WTC11 (cell line): ENCODE measurements at places on chromosomes 3 and 15.

DNA sequence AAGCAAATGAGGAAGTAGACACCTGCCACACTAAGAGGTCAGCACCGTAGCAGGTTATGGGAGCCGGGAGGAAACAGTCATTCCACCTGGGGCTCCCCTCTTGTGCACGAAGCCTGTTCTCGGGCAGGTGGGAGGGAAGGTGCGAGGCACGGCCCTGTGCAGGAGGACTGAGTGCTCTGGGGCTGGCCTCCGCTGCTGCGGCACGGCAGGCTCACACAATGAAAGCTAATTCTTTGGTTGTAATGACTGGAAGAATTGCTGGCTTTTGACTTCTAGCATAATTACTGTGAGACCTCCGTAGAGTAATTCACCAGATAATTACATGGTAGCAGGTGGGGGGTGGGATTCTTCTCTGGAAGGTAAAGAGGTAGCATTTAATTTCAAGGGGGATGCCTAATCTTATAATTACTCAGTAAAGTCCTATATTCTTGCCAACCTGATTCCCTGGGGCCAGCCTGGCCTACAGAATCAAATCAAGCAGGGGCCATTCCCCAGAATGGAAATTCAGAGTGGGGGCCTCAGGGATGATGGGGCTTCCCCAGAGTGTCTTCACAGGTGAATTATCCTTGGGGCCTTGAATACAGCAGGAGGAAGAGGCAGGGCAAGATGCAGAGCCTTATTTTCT lies 129.1 kb downstream of the TPRA1 start:
- no peak for DNase-seq

- no peak for DNase-seq
Measured at GRCh38 chr3:43248185-43248583, 38.2 kb upstream of the SNRK start.

- no peak for DNase-seq
Measured at GRCh38 chr3:183317886-183318865, 65.1 kb downstream of the B3GNT5 start.

DNA sequence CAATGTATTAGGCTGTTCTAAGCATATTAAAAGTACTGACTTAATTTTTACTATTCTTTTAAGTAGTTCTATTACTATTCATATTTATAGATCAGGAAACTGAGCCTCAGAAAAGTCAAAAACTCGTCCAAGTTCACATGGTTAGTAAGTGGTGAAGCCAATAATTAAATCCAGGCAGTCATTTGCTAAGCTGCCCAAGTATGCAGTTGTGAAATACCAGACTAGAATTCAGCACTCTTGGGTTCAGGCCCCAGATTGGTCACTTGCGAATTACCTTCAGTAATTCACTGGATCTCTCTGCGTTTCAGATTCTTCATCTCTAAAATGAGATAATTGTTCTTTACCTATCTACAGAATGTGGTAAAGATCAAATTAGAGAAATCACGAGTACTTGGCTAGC lies 161.9 kb upstream of the CADPS start:
- DNase-seq = no peak

- DNase-seq = no peak
Measured at GRCh38 chr15:72966641-72967040, 85.6 kb upstream of the NEO1 start.

DNA sequence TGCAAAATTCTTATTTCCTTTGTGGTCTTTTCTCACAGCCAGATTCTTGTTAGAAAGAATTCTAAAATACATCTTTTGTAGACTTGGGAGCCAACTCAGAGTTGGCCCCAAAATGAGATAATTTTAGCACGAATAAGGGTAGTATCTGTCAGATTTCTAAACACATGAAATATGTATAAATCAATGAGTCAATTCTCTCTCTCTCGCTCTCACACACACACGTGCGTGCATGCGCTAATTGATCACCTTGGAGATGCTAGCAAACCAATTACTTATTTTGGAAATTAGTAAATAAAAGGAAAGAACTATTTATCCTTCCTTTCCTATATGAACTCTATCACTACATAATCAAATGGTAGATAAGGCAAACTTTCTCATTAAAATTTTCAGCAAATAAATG lies 32.9 kb upstream of the PIK3R4 start:
- no peak for DNase-seq

DNA sequence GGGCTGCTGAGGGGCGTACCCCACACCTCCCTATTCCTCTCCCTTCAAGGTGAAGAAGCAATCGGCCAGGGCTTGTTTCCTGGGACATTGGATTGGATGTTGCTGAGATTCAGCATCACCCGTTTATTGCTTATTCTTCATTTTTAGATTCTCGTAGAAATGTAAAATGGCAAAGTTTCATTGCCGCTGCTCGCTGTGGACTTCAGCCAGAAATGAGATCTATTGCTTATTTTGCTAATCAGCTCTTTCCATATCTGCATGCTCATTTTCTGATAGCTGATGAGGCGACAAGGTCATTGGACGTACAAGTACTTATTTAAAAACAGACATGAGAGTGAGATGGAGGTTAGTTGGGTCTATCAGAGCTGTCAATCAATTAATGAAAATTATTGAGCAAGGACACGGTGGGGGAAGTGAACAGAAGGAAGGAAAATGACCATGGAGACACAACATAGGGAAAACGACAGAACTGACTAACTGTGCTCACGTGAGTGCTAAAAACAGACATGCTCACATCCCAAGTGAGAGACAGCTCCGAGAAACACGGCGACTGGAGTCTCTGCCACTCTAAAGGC lies 471.2 kb downstream of the NR2F2 start:
- DNase-seq = no peak

GRCh38 chr3:169286214-169286613 lies 377.3 kb downstream of the MECOM start:
- DNase-seq = no peak

GRCh38 chr15:74792227-74793016 lies 10.5 kb downstream of the CSK start:
- no peak for DNase-seq

GRCh38 chr15:43212299-43212698 lies 8.5 kb downstream of the EPB42 start:
- DNase-seq = no peak

DNA sequence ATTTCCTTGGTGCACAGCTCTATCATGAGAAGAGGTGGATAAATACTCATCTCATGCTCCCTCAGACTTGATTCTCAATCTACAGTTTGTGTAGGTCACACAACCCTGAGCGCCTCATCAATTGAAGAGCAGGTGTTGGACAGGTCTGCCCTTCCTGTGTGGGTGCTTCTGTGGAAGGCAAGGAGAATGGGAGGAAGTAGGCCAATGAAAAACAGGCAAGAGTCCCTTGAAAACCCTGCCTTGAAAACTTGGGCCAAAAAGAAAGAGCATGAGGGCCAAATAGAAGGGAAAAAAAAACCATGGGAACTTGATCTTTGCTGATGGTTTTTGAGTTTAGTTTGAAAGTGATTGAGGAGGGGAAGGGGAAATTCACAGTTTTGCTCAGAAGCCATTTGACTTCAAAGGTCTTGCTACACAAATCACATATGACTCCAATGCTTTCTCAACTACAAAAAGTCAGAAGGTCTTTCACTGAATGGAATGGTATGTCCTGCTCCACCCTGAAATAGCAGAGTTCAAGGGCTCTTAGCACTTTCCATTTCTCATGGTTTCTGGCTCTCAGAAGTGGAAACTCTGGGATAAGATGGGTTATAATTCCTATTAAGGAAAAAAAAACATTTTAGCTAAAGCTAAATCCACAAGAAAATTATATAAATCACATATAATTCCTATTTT lies 37.2 kb upstream of the TM4SF1 start:
- DNase-seq = no peak

DNA sequence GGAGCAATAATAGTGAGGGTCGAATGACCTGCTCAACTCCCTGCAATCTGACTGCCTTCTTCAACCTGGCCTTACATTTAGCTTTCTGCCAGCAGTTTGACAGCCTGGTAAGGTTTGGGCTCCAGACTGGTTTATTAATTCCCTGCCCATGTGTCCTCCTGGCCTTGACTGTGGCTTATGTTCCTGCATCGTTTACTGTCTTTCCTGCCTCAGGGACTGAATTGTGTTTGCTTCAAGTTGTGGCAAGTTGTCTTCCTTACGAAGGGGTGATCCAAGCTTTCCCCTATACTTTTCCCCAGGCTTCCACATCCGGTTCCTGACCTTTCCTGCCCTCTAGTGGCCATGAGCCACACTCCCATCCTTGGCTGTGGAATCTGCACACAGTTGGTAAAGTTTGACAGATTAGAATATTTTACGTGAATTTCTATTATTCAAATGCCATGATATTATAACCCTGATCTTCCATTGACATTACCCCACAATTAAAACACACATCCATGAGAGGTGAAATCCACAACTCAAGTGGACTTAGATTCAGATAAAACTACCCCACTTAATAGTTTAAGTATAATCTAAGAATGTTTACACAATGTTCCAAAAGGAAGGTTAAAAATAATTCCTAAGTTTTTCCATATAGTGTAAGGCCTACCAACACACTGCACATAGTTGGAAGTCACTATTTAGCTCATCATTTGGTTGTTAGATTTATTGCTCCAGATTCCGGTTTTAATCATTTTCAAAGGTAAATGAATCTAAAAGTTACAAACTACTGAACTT lies 95.7 kb downstream of the NEDD4 start:
- DNase-seq = peak; percentile 67

GRCh38 chr3:37590328-37591079 lies 271.2 kb upstream of the CTDSPL start:
- no peak for DNase-seq

- DNase-seq = no peak
Measured at GRCh38 chr3:2883283-2883682, 226.9 kb downstream of the IL5RA start.

DNA sequence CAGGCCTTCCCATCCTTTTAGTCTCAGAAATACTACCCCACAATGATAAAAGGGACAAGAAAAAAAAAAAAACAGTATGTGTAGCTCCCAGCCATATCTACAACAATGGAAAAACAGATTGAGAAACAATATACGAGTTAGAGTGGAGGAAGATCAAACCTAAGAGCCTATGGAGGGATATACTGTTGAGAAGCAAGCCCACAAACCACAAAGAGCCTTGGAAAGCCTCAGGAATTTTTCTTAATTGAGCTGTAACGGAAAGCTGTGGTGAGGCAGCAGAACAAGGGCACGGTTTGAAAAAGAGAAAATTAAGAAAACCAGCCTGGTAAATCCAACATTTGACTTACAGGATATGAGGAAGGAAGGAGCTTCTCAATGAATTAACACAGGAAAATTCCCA lies 21.4 kb downstream of the KPNA1 start:
- no peak for DNase-seq

DNA sequence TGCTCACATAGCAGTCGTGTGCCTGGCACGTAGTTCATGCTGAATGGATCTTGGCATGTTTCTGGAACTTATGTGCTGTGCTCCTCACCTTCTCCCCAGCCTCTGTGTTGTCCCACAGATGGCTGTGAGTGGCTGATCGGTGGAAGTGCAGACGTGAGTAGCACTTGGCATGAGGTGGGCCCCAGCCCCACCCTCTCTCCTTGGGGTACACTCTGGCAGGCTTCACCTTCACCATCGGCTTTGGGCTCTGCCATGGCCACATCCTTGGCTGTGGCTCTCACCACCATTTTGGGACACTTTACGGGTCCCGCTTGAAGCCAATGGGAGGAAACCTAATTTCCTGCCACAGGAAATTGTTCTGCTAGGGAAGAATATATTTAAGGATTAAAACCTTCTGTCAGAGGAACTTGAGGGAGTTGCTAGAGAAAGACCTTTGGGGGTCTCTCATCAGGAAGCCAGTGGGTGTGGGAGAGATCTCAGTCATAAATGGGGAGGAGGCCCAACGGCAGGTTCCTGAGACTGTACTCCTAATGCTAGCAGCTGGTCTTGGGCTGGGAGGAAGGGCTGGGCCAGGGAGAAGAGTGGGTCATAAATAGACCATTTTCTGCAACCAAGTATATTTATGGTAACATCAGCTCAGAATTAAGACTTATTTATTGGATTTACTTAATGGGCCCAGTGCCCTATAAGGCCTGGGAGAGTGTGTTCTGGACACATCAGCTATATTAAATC lies 92.3 kb downstream of the SMAD3 start:
- no peak for DNase-seq

GRCh38 chr3:174639406-174639805 lies 219.7 kb upstream of the NAALADL2 start:
- DNase-seq = no peak

GRCh38 chr3:47715928-47716327 lies 65.8 kb downstream of the SMARCC1 start:
- DNase-seq = no peak

- DNase-seq = no peak
Measured at GRCh38 chr15:100694381-100695021, 92.1 kb downstream of the ASB7 start.

- DNase-seq = no peak
Measured at GRCh38 chr3:56424336-56424735, 43.9 kb downstream of the ERC2 start.

DNA sequence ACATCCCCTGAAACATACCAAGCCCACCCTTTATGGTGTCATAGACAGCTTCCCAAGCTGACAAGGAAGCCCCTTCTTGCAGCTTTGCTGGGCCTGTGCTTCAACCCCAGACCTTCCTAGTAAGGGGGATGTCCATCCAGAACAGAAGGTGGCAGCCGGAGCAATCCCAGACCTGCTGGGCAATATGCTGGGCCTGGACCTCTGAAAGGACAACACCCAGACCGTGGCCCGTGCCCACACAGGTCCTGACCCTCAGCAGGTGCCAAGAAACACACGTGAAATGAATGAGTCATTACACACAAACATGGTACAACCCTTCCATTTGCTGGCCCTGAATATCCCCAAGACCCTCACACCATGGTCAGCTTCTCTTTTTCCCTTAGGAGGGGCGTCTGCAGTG lies 19.8 kb upstream of the VILL start:
- DNase-seq = no peak

- no peak for DNase-seq
Measured at GRCh38 chr3:109963831-109964230, 626.5 kb upstream of the DPPA4 start.

GRCh38 chr3:139935016-139935865 lies at the start of gene CLSTN2:
CLSTN2 (plus strand) TSS chr3:139935185.
- DNase-seq = peak; percentile 76

GRCh38 chr3:51637144-51637940 lies 33.7 kb upstream of the TEX264 start:
- no peak for DNase-seq

- DNase-seq = no peak
Measured at GRCh38 chr3:23264413-23264812, 61.3 kb downstream of the UBE2E2 start.

DNA sequence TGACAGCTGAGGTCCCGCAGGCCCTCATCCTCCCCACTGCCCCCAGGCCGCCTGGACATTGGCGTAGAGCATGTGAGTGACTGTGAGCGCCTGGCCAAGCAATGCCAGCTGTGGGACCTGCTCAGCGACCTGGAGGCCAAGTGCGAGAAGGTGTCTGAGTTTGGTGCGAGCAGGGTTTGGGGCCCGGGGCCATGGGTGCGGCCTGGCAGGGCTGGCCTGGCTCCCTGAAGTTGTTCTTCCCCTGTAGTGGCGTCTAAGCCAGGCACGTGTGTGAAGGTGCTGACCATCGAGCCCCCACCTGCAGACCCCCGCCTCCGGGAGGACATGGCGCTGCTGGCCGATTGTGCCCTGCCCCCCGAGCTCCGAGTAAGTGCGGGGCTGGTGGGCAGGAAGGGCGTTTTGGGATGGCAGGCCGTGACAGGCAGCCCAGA lies 4.2 kb downstream of the ABTB1 start:
- DNase-seq = peak; percentile 5
